ENCODE measurements at places on chromosomes 16 and 17.

DNA sequence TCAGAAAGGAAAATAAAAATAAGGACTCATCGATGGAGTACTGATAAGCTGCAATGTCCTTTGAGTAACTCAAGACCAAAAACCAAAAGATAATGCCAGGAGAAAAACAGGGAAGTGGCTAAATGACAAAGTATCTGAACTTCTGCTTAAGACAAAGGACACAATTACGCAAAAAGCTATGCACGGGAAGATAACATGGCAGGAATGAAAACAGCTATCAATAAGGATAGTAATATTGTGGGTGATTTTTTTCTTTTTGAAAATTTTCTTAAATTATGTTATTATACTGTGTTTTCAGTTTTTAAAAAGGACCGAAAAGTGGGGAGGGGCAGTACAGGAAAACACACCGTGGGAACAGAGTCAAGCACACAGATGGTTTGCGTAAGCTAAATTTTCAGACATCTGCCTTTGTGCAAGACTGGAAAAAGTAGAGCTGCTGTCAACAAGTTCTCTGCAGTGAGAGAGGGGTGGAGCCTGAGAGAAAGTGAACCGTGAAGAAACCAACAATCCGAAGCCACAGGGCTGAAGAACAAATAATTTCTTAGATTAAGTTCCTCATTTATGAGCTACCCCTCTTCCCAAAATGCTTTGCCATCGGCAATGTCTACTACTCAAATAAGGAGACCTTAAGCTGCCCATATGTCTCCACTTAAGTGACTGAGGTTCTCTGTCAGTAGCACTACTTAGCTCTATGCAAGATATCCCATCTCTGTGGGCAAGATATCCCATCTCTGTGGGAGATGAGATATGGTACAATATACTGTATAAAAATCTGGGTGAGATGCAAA, 99.9 kb upstream of the CORO6 start:
- no peak for DNase-seq

GRCh38 chr16:20879175-20880040, 20.8 kb downstream of the DCUN1D3 start:
- DNase-seq: no peak

DNA sequence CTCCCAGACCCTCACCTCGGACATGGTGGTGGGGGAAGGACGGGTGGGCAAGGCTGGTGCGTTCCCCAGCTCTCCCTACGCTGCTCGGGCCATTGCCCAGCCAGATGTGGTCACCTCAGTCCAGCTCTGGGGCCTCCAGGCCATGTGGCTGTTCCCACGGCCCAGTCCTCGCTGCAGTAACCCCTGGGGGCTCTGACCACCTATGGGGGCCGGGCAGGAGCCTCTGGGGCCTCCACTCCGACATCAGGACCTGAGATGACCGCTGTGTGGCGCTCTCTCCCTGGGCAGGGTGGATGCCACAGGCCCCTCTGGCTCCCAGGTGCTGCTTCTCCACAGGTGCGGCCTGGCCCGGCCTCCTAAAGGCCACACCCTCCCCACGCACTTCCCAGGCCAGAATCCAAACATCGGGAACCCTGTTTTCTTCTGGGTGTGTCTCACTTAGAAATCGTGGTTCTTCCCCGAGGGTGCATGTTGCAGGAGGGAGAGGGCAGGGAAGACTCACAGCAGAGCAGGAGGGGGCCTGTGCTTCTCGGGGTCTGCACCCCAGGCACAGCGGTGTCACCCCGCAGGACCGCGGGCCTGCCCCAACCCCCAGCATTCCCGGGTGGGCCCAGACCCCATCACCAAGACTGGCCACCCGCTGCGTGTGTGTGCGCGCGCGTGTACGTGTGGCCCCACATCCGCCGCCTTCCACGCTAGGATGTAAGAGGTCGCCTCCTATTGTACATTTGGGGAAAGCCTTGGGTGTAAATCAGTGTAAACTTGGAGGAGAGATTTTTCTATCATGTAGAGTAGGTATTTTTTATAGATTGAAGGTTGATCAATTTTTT, 5.9 kb upstream of the CAPN15 start:
- no peak for DNase-seq

DNA sequence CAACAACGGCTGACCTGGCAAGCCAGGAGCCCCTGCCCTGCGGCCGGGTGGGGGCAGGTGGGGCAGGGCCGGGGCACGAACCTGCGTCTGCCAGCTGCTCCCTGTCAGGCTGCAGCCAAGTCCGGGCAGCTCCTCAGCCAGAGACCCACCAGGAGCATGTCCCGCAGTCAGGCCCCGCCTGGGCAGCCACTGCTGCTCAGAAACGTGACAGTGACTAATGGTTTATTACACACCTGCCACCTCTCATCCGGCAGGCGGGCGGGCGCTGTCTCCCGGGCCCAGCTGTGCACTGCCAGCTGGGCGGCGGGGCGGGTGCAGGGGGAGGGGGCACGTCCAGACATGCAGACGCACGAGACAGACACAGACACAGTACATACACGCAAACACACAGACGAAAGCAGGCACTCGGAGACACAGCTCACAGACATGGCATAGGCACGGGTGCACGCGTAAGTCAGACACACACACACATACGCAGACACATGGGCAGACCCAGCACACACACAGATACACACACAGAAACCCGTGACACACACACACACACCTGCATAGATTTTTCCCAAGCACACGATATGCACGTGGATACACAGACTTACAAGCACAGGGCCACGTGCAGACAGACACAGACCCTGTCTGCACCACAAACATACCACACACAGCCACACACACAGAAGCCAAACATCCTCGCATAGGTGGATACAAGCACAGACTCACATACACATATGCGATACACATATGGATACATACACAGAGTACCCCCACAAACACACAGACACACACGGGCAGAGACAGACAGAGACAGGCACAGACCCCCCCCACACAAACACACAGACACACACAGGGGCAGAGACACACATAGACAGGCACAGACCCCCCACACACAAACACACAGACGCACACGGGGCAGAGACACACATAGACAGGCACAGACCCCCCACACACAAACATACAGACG, 248.3 kb upstream of the CIBAR2 start:
- no peak for DNase-seq

- no peak for DNase-seq
These were observed 32.2 kb upstream of the HAS3 start for GRCh38 chr16:69073181-69073702.

- DNase-seq: no peak
These were observed 72.0 kb downstream of the CMIP start for GRCh38 chr16:81516478-81517149.

GRCh38 chr17:31453896-31454295, 62.4 kb downstream of the RAB11FIP4 start:
- DNase-seq: no peak

DNA sequence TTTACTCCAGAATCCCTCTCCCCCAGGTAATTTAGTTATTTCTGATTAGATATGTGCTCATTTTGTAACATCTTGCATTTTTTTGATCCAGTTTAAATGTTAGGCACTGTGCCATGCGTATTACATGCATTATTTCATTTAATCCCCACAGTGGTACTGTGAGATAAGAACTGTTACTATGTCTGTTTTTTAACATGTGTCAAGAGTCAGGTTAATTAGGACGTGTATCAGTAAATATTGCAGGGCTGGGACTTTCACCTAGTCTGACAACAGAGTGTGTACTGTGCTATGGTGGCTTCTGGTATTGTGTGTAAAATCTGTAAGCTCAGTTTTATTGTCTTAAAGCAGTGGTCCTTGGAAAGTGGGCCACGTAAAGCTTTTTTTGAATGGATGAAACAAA, 10.6 kb downstream of the RSPRY1 start:
- no peak for DNase-seq

DNA sequence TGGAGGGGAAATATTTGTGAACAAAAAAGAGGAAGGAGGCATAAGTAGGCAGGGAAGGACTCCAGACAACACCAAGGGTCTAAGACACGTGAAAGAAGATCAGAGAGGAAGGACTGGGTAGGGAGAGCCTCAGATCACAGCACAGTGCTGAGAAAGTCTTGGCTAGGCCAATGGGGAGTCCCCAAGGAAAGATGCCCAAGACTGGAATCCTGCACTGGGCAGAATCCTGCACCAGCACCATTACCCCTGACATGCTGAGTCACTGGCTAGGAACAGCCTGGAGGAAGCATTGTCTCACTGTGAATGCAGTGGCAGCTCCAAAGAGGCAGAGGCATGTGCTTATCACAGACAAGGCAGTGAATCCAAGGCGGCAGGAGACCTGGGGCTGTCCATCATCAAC, 19.2 kb downstream of the CLEC19A start:
- DNase-seq: no peak

DNA sequence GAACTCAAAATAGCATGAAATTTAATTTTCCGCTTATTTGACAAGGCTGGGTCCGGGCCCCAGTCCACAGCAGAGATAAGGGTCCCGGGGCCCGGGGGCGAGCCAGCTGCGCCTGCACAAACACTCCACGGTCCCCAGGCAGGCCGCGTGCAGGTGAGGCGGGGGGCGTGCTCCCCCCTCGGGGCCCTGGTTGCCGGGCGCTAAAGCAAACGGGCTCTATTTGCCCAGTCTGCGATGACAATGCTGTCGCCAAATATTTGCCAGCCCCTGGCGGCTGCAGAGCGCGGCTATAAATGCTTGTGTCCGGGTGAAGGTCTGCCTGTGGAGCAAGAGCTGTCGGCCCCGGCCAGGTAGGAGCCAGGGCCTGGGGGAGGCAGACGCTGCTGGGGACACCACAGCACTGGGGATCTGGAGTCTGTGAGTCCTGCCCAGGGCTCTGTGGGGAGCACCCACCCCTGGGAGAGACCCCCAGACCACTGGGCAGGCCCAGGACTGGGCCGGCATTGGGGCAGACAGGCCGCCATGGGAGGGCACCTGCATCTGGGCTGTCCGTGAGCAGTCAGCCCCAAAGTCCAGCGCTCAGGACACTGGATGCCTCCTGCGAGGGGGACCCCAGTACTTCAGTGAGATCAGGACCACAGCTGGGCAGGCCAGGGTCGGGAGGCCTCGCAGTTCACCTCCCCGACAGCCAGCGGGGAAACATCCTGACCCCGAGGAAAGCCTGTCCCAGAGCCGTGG, at the start of gene PERCC1:
Gene PERCC1, plus strand, starts transcription at position 320 of the 738 bp plus-strand sequence. CDS start 1,516 bp downstream, outside the sequence.
- DNase-seq: no peak

- no peak for DNase-seq
These were observed 302.8 kb downstream of the ABCC12 start for GRCh38 chr16:47852991-47853390.

DNA sequence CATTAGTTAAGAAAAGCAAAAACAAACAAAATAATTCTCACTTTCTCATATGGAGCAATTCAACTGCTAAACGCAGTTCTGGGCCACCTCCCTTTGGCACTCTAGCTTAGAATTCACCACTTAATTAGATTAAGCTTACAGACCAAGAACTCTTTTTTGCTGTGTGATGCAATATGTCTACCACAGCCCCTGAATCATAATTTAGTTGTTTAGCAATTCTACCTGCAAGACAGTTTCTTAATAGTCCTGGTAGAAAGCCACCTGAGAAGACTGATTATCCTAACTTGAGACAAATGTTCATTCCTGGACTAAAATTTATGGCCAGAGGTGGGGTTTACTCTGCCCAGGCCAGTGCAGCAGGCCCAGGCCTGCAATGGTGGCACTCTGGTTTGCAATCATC, 205.9 kb downstream of the HS3ST3A1 start:
- no peak for DNase-seq

- no peak for DNase-seq
These were observed 16.6 kb downstream of the TUBD1 start for GRCh38 chr17:59876107-59876506.

DNA sequence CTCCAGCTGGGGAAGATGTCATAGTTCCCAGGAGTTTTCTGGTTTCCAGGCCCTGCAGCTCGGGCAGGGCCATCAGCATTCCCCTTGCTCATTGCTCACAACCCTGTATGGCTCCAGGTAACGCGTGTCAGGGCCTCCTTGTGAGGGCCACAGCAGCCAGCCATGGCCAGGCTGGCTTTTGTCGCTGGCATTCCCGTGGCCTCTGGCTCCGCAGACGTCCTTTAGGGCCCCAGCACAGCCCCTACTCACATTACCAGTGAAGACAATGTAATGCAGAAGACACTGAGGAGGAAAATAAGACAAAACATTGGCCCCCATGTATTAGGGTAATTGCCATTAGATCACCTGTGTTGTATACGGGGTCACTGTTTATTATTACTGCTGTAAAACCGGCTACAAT, 1799.0 kb downstream of the TP53TG3F start:
- DNase-seq: no peak

- DNase-seq: no peak
These were observed 25.3 kb downstream of the NXPH3 start for GRCh38 chr17:49600949-49601348.

GRCh38 chr16:5622234-5622884, 524.8 kb upstream of the EEF2KMT start:
- DNase-seq: no peak

DNA sequence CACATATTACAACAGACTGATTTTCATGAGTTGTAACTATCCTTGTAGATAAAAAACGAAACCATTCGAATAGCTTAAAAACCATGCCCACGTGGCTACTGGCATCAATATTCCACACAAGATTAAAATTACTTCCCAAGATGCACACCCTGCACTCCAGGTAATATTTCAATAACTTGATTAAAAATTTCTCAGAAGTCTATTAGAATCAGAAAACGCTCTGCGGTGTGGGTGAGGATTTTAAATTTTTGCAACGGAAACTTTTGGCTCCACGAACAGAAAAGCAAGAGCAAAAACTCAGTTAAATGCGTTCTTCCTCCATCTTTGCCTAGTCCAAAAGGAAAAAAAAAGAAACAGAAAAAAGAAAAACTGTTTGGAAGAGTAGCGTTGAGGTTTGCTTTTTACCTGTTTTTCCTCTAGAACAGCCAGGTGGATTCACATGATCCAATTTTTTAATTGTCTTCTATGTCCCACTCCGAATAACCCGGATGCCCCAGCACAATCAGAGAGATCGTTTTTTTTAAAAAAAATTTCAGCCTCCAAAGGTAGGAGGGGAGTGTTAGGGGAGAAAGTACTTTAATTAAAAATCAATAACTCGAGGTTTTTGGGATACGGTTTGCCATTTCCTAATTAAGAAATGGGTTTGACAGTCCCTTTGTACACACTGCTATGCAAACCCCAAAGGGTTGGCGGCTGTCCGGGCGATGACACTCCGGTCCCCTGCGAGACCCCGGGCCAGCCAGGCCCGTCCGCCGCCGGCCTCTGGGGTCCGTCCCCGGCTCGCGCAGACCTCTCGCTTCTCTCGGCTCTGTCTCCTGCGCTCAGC, 708 bp upstream of the NFAT5 start:
- no peak for DNase-seq

- no peak for DNase-seq
These were observed 11.5 kb downstream of the CDH16 start for GRCh38 chr16:66906916-66907836.

- DNase-seq: no peak
These were observed 18.6 kb downstream of the SNN start for GRCh38 chr16:11686713-11687380.

DNA sequence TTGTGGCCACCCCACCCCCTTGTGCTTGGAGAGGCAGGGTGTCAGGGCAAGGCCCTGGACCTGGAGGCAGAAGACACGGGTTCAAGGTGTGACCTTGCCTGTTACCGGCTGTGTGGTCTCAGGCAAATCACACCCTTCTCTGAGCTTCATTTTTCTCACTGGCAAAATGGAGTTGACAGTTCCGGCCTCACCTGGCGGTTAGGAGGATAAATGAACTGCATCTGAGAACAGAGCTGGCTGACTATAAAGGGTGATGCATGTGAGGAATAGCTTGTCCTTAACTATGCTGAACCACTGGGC, 4.2 kb upstream of the MEOX1 start:
- no peak for DNase-seq

GRCh38 chr17:82008941-82009405, 13.7 kb downstream of the CENPX start:
- DNase-seq: no peak

GRCh38 chr16:56423584-56424403, 1.6 kb downstream of the AMFR start:
- DNase-seq: no peak

GRCh38 chr17:933312-934073, 46.1 kb downstream of the NXN start:
- DNase-seq: no peak

Data from stimulated activated CD4-positive, alpha-beta T cell treated with anti-CD3 and anti-CD28 coated beads, Interleukin-2, amount 100 ng/mL, for 24 hours (primary cell).